ENCODE measurements at places on chromosomes 6 and 20.

DNA sequence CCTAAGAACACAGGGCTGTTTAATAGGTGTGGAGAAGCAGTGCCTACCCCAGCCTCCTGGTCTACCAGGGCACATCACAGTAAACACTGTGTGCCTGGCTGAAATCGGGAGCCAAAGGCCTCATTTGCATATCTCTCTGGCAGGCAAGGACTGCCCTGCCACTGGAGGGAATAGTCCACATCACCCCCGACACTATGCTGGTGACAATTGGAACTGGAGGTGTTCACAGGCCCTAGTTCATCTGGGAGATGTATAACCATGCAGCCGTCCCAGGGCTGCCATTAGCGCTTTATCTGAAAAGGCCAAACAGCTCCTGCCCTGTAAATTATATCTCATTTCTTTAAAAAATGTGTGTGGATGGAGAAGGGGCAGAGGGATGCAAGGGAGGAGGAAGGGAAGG, 150.3 kb downstream of the LINC00237 start:
- DNase-seq: no peak

GRCh38 chr6:148525453-148525852, 182.8 kb downstream of the SASH1 start:
- no peak for DNase-seq

DNA sequence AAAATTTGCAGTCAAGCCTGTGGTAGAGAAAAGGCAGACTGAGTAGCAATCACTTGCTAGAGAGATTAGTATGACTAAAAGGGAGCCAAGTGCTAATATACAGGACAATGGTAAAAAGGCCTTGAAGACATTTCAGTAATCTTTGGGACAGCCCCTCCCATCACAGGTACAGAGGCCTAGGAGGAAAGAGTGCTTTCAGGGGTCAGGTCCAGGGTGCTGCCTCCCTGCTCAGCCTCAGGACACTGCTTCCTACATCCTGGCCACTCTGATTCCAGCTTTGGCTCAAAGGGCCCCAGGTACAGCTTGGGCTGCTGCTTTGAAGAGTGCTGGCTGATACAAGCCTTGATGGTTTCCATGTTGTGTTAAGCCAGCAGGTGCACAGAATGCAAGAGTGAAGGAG, 543.5 kb downstream of the MMUT start:
- no peak for DNase-seq

DNA sequence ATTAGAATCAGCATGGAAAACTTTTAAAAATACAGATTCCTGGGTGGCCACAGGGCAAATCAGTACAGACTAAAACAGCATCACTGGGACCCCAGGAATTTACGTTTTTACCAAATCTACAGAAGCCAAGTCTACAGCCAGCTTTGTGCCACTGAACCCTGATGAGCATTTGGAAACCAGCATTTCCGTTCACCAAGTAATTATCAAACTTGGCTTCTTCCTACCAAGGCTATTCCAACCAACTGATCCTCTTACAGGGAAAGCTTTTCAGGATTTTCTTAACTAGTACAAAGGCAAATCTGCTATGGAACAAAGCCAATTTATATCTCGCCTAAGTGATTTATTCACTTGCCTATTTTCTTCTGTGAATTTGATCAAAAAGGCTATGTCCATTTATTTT, 47.0 kb downstream of the PLAGL1 start:
- no peak for DNase-seq

DNA sequence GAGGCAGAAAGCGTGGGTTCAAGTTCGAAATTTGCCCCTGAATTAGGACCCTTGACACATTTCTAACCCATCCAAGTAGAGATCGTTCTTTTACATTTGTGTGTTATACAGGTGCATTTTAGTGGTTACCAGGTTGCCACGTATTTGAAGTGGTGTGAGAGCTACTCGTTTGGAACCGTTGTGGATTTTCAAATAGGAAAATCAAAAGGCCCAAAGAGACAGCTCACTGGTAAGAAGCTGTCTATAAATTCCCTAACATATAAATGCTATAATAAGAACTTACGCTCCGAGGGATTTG, 1.6 kb upstream of the REV3L start:
- no peak for DNase-seq

DNA sequence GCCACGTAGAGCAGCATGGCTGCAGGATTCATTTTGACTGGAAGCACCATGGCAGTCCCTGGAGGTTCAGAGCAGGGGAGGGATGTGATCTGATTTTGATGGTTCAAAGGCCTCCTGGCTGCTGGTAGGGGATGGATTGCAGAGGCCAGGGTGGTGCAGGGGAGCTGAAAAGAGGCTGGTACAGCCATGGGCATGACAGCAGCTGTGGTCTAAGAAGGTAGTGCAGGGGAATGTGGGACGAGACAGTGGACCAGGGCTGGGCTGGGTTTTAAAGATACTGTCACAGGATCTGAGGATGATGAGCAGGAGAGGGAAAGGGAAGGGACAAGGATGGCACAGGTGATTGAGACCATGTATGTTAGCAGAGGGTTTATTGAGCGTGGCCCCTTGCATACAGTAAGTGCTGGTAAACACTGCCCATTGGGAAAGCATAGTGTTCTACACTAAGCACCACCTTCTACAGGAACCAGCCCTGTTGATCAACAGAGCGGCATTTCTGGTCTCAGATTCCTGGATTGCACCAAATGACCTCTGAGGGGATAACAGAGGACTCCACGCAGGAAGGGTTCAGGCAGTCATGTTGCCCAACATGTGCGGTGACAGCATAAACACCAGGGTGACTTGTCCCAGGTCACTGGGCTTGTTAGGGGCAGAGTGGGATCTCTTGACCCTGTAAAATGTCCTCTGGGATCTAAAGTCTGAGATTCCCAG, 14.5 kb upstream of the SIRPA start:
- DNase-seq: no peak

- DNase-seq: no peak
Measured at GRCh38 chr20:4119854-4120209, 104.5 kb upstream of the RNF24 start.

- no peak for DNase-seq
Measured at GRCh38 chr6:119395192-119395591, 45.6 kb upstream of the MAN1A1 start.

- no peak for DNase-seq
Measured at GRCh38 chr20:32651537-32651936, 22.2 kb downstream of the C20orf203 start.

GRCh38 chr6:42729731-42730130, 7.3 kb upstream of the PRPH2 start:
- DNase-seq: peak; percentile 71

DNA sequence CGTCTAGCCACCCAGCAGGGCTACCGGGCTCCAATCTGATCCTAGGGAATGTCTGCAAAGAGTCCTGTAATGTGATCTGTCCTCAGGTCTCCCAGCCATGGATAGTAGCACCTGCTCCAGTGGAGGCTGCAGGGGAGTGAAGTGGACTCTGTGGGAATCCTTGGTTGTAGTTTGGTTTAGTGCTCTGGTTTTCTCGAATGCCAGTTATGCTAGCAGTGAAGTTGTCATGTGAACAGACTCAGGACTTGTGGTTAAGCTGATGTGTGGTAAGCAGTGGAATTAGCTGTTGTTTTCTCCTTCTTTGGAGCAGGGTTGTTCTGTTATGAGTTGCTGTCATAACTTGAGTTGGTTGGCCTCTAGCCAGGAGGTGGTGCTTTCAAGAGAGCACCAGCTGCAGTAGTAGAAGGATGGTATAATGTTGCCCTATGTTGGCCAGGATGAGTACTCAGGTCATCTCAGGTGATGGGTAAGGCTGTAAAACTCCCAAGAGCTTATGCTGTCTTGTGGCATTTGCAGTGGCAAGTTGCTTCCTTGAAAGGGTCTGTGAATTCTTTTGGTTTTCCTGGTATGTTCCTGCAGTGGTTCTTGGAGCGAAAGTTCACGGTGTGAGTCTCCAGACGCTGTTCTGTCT, 390.2 kb downstream of the UTRN start:
- DNase-seq: peak; percentile 52

GRCh38 chr6:14671261-14671681, 553.7 kb downstream of the CD83 start:
- peak; percentile 44 for DNase-seq

DNA sequence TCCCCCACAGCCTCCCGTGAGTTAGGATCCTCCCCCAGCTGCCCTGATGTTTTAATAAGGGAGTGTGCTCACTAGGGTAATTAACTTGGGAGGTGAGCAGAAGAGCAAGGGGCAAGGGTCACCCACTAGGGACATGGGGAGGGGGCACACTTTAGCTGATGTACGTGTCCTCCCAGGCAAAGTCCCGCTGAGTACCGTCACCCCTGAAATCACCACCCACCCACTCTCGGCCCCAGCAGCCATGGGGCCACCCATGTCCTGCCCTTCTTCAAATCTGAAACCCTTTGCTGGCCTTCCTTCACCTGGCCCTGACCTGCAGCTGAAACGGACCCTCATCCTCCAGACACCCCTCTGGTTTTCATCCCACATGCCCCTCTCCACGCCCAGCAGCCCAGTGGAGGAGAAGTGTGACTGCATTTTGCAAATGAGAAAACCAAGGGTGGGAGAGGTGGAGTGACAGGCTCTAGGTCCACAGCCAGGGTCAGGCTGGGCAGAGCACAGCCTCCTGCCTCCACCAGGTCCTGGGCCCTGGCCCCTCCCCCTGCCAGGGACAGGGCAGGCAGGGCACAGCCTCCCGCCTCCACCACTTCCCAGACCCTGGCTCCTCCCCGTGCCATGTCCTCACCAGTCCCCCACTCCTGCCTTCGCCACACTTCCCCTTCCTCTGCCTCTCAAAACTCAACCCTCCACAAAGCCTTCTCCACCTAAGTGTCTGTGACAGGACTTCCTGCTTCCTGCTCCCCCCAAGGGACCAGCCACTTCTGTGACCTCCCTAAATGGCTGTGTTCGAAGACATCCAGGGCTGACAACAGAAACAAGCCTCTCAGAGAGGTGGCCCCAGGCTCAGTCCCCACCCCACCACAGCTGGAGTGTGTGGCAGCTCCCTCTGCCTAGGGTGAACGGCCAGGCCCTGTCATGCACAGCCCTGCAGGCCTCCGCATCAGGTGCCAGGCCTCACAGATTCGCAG, 15.1 kb downstream of the ACSS1 start:
- DNase-seq: peak; percentile 72

DNA sequence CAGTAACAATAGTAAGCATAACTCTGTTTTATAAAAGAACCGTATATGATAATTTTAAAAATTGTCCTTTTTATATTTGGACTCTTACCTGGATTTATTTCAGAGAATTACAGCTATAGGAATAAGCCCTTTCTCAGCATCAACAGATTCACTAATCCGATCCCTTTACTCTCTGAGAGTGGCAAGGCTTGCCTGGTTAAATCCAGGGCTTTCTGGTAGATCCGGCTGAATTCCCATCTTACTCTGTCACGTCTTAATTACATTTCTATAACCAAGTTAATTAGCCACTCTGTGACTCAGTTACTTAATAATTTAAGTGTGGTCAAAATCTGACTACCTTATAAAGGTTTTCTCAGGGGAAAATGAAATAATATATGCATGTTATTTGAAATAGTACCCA, 294.7 kb downstream of the FRK start:
- DNase-seq: no peak

DNA sequence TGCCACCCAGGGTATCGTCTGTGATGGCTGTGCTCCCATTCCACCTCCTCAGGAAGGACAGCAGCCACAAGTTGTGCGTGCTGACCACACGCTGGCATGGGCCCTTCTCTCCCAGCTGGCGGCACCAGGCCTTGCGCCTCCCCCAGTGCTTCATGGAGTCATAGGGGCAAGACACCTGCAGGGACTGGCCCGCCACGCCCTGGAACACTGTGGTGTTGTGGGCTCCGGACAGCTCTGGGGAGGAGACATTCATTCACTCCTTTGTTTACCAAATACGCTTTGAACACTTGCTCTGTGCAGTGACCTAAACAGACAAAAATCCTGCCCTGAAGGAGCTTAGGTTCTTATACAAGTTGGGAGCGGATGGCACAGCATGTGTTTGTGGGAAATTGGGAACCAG, 1.5 kb downstream of the TREM2 start:
- DNase-seq: no peak

DNA sequence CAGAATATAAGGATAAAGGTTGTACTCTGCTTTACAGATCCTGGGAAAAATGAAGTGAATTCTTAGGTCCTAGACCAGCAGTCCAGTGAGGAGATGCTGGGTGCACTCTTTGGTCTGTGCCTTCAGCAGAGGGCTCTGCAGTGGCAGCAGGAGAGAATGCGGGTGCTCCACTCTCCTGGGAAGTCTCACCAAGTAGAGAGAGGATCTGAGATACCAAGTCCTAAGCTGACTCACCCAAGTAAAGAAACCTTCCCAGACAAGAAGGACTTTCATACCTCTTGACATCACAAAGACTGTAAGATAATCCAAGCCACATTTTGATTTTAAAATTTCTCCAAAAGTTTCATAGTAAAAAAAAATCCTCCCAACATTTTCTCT, 116.9 kb upstream of the EMILIN3 start:
- DNase-seq: no peak

GRCh38 chr6:7813704-7814103, 87.8 kb downstream of the BMP6 start:
- DNase-seq: no peak

GRCh38 chr6:36025260-36025931, 955 bp upstream of the SLC26A8 start:
- DNase-seq: no peak

- no peak for DNase-seq
Measured at GRCh38 chr6:128167552-128167951, 266.7 kb upstream of the THEMIS start.

- DNase-seq: peak; percentile 87
Measured at GRCh38 chr6:16148498-16148897, 19.6 kb downstream of the MYLIP start.

DNA sequence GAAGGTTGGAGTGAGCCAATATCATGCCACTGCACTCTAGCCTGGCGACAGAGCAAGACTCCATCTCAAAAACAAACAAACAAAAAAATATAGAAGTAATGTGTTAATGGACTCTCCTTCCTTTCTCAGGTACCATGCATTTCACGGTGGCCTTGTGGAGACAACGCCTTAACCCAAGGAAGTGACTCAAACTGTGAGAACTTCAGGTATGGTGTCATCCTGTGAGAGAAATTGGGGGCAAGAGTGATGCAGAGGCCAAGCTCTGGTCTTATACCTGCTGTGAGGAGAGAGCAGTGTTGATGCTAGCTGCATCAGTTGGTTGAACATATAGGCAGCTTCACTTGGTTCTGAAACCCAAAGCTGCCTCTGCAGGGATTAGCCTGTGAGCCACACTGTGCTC, 6.2 kb downstream of the ITCH start:
- no peak for DNase-seq

DNA sequence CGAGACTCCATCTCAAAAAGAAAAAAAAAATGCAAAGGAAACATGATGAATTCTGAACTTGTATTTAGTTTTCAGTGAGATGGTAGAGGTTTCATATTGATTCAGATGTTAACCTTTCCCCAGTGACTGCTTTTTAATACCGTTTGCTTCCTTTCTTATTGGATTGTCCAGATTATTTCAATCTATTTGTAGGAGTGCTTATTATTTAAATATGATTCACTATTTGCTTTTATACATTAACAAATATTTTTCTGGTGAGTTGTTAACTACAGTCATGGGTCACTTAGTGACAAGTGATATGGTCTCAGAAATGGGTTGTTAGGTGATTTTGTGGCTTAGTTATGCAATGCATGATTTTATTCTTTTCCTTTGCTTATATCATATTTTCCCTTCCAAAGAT, 8.4 kb downstream of the PI3 start:
- no peak for DNase-seq

Data from small intestine (tissue), 16 donors.